Umbilical cord (tissue), 2 donors: ENCODE measurements at places on chromosomes 11 and 22. TPM values are rescaled to one million over a fixed set of nuclear protein-coding genes. Genes with fewer than 3 reads are reported as not detected.

TRIM6 gene
- 4.1 TPM for total RNA-seq

DBX1 gene
- not detected for total RNA-seq

TSKU gene
- total RNA-seq = 13.5 TPM

RFPL2 gene
- 0.72 TPM for total RNA-seq

C11orf52 gene
- total RNA-seq = 1.9 TPM

STK33 gene
- total RNA-seq = 17.8 TPM

LRRC32 gene
- 47.2 TPM for total RNA-seq

DPAGT1 gene
- total RNA-seq = 29.9 TPM

BEST1 gene
- 7.5 TPM for total RNA-seq

BACE1 gene
- total RNA-seq = 12.0 TPM

MPPED1 gene
- total RNA-seq = 1.9 TPM

SYT7 gene
- total RNA-seq = 1.4 TPM

HTR3B gene
- total RNA-seq = not detected

APBB1 gene
- 28.9 TPM for total RNA-seq

OR51B4 gene
- total RNA-seq = 3.1 TPM

MRGPRX4 gene
- 0.96 TPM for total RNA-seq

OR9Q2 gene
- total RNA-seq = 0.96 TPM

KDELR3 gene
- total RNA-seq = 71.7 TPM

ISX gene
- total RNA-seq = not detected

SMIM35 gene
- total RNA-seq = 1.4 TPM

SHISAL1 gene
- total RNA-seq = 3.9 TPM

USH1C gene
- total RNA-seq = 5.3 TPM

SLC22A8 gene
- total RNA-seq = 0.72 TPM

SLC6A5 gene
- total RNA-seq = 2.2 TPM

OR52I1 gene
- total RNA-seq = 5.5 TPM

EMSY gene
- 21.9 TPM for total RNA-seq

SLCO2B1 gene
- total RNA-seq = 45.3 TPM

CASP5 gene
- total RNA-seq = not detected

CABP2 gene
- not detected for total RNA-seq

ALX4 gene
- 2.6 TPM for total RNA-seq

OR8A1 gene
- total RNA-seq = 7.0 TPM

FJX1 gene
- 8.4 TPM for total RNA-seq

LDLRAD3 gene
- total RNA-seq = 28.9 TPM

CYB5R3 gene
- total RNA-seq = 43.8 TPM

GAS2 gene
- total RNA-seq = 7.7 TPM

F2 gene
- total RNA-seq = not detected

SPON1 gene
- 328 TPM for total RNA-seq

TRPM5 gene
- total RNA-seq = not detected

NRXN2 gene
- total RNA-seq = 43.6 TPM

TIGD3 gene
- total RNA-seq = 1.4 TPM

MS4A12 gene
- not detected for total RNA-seq

ABCG4 gene
- total RNA-seq = 0.96 TPM

EEF1G gene
- 944 TPM for total RNA-seq

CRYBB3 gene
- total RNA-seq = not detected

IL17REL gene
- total RNA-seq = not detected
